Activated effector memory CD4-positive, alpha-beta T cell treated with anti-CD3 and anti-CD28 coated beads, Interleukin-2, amount 50 U/mL, for 16 hours (primary cell): ENCODE measurements at places on chromosomes 7 and 10.

DNA sequence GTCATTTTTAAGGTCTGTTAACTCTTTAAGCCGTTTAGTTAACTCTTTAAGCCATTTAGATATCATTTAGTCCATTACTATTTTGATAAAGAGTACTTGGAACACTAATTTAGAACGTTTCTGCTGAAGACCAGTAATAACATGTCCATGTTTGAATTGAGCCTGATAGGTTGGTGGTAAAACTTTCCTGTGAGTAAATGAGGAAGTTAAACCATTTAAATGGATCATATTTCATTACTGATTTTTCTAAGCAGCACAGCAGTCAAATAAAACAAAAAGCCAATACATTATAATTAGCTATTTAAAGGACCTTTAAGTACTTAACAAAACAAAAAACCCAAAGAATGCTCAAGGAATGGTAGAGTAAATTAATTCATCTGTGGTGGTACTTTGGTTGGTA, 29.4 kb downstream of the PHTF2 start:
- no peak for DNase-seq

DNA sequence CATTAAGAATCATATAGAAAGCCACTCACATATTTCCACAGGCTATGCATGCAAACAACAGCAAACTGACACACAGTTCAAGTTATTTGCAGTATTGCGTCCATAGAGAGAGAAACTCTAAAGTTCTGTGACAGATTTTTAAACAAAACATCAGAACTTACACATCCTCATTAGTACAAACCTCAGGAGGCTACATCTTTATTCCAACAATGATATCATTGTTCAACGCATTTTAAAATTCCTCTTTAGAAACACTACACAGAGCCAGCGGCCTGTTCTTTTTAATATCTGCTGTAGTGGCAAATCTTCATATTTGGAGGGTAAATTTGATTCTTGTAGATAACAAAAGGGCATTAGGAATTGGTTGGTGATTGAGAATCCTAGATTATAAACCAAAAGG, 55.9 kb upstream of the NFE2L3 start:
- no peak for DNase-seq

DNA sequence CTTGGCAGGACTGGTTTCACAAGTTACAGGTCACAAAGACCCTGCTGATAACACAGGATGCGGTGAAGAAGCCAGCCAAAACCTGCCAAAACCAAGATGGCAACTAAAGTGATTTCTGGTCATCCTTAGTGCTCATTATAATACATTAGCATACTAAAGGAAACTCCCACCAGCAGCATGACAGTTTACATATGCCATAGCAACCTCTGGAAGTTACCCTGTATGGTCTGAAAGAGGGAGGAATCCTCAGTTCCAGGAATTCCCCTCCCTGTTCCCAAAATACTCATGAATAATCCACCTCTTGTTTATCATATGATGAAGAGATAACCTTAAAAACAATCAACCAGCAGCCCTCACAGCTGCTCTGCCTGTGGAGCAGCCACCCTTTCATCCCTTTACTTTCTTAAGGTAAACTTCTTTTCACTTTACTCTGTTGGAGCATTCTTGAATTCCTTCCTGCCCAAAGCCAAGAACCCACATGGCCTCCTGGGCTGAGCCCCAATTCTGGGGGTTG, 21.9 kb downstream of the DPY19L1 start:
- no peak for DNase-seq

DNA sequence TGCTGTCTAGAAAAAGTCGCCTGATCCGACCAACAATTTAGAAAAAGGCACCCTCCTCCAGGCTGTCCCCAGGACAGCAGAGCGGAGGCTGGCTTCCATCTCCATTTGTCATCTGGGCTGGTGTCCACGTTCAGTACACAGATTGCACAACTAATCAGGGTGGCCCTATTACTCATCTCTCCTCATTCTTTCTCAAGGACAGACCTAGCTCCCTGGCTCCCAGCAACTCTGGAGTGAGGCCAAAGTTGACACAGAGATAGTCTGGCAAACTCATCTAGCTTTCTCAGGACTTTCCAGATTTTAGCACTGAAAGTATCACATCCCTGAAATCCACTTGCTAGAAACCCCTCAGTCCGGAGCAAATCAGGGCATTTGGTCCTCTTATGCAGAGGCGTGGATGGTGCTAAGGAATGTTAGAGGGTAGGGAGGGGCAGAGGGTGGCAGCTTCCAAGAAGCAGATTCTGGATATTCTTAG, 75.1 kb downstream of the DNAH11 start:
- no peak for DNase-seq

- DNase-seq: no peak
Observed at GRCh38 chr10:69360485-69361302, 56.0 kb downstream of the TACR2 start.
